Stimulated activated CD4-positive, alpha-beta T cell treated with anti-CD3 and anti-CD28 coated beads, Interleukin-1b, Interleukin-23, amount 100 ng/mL, for 1 hour (primary cell): ENCODE measurements at places on chromosomes 12 and 14.

DNA sequence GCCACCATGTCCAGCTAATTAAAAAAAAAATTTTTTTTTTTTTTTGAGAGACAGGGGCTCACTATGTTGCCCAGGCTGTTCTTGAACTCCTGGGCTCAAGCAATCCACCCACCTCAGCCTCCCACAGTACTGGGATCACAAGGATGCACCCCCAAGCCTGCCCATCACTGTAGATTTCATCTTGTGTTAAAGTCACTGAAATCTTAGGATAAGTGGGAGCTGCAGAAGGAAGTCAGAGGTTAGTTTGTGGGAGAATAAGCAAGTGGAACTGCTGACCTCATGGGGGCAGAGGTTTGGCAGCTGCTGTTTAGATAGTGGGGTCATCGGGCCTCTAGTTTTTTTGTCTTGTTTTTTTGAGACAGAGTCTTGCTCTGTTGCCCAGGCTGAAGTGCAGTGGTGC lies 59.7 kb upstream of the MAX start:
- no peak for DNase-seq

- DNase-seq: no peak
Measured at GRCh38 chr12:5620896-5621295, 189.0 kb downstream of the NTF3 start.

DNA sequence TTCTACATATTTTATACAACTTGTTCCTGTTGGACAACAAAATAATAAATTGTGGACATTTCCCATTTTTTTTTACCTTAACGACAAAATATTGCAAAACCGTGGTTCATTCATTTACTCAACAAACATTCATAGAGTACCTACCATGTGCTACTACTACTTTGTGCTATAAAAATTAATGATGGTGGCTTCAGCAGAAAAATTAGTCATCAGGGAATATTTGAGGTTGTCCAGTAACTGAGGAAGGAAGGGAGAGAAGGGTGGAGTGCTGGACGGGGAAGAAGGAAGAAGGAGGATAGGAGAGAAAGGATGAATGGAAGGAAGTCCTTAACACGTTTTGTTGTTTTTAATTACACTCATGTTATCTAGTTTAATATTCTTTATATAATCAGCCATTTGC lies 53.7 kb downstream of the PPFIBP1 start:
- no peak for DNase-seq

- no peak for DNase-seq
Measured at GRCh38 chr14:24381363-24382063, 13.5 kb downstream of the NFATC4 start.

DNA sequence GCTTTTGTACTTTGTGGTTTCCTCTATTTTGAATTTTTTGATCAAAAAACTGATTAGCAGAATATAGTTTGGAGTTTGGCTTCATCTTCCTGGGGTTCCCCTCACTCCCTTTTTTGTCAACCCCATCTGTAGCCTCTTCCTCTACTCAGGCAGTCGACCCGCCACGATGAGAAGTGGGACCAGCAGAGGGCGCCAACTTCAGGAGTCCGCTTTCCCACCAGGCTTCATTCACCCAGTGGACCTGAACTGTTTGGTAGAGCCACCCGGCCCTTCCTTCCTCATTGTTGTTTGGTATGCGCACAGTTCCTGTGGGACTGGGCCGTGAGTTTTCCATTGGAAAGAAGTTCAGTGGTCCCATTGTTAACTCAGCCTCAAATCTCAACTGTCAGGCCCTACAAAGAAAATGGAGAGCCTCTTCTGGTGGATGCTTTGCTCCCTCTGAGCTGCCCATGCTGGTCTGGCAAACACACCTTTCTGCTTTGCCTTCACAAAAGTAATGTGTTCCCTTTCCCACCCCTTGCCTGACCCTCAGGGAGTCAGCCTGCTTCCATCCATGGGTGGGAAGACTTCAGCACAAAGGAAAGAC lies 21.7 kb downstream of the TMBIM6 start:
- DNase-seq: peak; percentile 65

DNA sequence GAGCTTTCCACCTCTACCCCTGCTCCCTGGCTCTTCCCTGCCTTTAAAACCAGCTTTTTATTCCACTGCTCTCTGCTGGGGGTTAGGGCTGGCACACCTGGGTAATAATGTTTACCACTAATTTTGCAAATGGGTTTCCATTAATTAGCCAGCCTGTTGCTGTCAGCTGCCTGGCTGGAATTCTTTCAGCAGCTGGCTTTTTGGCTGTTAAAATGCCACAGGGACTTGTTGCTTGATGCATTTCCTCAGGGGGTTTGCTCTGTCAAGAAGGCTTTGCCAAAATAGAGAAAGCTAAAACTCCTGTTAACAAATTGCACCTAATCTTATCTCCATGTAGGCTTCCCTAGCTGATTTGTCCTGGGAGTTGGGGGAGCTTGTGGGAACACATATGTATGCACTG lies 51.8 kb upstream of the PSMC1 start:
- DNase-seq: no peak

- no peak for DNase-seq
Measured at GRCh38 chr14:28245216-28245615, 521.4 kb upstream of the FOXG1 start.

DNA sequence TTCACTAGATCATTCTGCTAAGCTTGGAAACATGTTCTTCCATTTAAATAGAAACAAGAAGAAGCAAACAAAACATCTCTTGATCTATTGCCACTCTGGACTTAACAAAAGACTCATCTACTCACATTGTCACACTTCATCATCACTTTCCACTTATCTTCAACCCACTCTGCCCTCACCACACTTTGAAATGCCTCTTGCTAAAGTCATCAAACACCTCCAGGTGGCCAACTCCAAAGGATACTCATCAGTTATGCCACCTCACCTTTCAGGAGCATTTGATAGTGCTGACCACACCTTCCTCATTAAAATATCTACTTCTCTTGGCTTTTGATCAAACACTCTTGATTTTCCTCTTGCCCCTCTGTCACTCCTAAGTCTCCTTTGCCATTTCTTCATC lies 7.2 kb downstream of the EFCAB11 start:
- DNase-seq: no peak

- no peak for DNase-seq
Measured at GRCh38 chr14:105925615-105926372, 399.4 kb downstream of the TMEM121 start.

- DNase-seq: no peak
Measured at GRCh38 chr12:1800401-1801302, 19.7 kb upstream of the LRTM2 start.
